ENCODE measurements at places on chromosomes 4 and X.

GRCh38 chr4:55503169-55503568, 43.5 kb downstream of the CLOCK start:
- DNase-seq = no peak

DNA sequence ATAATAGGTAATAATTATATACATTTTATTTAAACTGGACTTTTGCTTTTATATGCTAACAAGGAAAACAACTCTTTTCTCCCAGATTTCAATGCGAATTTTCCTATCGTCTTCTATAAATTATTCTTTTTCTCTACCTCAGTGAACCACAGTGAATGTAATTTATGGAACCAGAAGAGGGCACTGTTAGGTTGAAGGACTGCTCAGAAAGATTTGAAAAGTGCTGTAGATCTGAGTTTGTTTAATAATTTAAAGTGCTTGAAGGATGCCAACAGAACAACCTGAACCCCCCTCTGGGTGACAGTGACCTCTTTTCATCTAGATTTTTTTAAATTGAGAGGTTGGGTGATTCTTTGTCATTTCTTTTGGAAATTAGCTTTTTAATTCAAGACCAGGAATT, 54.9 kb downstream of the PHOX2B start:
- peak; percentile 21 for DNase-seq

GRCh38 chrX:40976981-40977380, 108.3 kb upstream of the USP9X start:
- no peak for DNase-seq

DNA sequence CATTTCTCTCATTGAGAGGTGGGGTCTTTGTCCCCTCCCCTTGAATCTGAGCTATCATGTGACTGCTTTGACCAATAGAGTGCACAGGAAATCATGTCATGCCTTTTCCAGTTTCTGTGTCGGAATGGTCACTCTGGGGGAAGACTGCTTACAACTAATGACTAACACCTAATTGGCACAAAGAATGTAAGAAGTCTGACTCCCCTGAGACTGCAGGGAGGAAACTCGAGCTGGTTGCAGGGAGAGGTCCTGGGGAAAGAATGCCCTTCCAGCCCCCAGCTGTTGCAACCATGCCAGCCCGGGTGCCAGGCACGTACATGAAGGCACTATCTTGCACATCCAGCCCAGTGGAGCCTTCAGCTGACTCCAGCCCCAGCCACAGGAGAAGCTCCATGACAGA, 254.2 kb downstream of the DHX15 start:
- no peak for DNase-seq
